ENCODE measurements at places on chromosomes 16 and 17.

- peak; percentile 70 for DNase-seq
Measured at GRCh38 chr17:1724869-1725641, 551 bp downstream of the WDR81 start.

DNA sequence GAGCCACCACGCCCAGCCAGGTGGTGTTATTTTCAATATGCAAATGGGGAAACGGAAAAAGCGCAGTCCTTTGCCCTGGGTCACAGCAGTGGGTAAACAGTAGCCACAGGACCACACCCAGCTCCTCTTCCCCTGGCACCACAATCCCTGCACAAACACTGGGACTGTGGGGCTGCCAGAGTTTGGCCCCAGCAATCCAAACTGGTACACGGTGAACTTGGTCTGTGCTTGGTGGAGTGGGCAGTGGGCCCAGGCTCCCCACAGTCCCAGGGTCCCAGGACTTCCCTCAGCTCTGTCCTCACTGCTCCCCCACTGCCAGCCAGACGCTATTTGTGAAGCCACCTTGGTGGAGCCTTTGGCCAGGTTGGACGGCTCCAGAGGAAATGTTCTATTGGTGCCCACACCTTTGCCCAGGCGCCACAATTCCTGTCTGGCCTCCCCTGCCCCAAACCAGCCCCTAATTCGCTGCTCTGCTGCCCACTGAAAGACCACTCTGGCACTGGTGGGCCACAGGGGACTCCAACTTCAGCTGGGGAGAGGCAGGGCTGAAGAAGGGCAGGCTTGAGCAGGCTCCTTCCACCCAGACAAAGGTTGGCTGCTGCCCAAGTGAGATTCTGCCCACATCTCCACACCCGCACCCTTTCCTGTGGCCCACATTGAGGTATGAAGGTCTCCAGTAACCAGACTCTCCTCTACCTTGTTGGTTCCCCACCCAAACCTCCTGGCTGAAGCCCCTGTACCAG lies 2.1 kb downstream of the CHAD start:
- DNase-seq: no peak

DNA sequence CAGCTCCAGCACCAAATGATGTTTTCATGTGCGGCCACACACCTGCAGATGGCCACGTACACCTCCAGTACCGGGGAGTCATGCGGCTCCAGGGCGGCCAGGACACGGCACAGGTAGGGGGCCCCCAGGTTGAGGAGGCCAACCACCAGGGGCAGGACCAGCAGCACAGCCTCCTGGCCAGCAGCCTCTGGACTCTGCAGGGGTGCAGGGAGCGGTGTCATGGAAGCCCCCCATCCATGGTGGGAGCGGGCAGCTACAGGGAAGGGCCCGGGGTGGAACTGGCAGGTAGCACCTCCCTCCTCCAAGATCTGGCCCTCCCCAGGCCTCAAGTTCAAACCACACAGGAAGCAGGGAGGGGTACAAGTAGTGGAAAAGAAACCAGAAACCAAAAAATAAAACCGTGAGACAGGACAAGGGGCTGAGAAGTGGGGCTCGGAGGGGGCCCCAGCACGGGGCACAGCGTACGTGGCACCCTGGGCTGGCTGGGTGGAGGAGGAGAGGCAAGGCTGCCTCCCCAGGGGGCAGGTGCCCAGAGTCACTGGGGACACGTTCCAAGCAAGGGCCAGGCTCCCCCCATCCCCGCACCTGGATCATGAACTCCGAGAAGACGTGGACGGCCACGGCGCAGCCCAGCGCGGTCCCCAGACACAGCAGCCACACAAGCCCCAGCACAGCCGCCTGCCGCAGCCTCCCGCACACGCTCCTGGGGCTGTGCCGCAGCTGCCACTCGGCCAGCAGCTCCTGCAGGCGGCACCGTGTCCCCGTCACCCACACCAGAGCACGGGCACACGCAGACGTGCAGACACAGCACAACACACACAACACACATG lies 7.4 kb downstream of the TMC6 start:
- no peak for DNase-seq

- DNase-seq: no peak
Measured at GRCh38 chr16:11619327-11619851, 32.7 kb upstream of the LITAF start.

DNA sequence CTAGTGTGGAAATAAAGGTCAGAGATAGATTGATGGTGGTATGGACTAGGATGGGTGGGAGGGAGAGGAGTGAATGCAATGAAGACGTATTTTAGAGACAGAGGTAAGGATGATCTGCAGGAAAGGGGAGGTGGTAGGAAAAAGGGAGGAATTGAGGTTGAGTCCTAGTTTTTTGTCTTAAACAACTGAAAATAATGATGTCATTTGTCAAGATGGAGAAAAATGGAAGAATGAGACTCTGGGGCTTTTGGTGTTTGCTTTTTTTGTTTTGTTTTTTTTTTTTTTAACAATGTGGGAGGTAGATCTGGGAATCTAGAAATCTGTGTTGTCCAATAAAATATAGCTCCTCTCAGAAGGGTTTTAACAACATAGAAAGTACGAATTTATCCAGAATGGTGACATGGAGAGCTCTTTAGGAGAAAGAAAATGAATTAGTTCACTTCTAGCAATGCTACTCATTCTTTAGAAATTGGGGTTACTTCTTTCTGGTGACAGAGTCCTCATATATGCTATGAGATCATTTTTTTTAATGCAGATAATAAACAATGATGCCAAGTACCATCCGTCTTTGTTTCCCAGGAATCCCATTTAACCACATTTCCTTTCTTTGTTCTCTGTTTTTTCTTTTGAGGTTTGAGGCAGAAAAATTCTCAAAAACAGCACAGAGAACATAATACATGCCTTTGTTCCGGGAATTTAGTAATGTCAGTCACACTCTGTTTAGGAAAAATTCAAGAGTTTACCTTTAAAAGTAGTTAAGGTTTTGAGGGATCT lies 225.3 kb upstream of the COX10 start:
- DNase-seq: no peak

DNA sequence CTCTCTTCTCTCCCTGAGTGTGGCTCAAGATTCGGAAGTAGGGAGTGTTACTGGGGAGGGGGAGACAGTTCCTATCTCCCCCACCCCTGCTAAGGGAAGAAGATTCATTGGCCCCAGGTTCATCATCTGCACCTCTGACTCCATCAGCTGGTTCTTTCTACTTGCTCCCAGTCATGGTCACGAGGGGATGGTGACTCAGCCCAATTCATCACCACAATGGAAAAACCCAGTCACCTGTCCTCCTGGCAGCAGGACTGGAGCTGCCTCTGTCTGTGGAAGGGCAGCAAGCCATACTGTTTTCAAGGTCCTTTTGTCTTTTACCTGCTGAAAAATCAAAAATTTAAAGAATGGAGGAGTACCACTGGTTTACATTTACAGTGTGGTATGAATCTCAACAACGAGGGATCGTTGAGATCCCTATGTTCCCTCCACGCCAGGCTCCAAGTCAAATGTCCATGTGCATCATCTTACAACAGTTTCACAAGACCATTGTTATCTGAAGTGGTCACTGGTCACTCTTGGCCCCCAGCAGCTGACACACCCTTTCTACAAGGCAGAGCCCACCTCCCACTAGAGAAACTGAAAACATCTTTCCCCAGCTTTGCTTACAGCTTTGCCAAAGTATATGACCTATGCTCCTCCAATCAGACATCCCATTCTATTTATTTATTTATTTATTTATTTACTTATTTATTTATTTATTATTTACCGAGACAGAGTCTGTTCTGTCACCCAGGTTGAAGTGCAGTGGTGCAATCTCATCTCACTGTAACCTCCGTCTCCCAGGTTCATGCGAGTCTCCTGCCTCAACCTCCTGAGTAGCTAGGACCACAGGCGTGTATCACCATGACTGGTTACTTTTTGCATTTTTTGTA lies 40.4 kb upstream of the NDRG4 start:
- no peak for DNase-seq

- DNase-seq: no peak
Measured at GRCh38 chr16:85724126-85724879, 26.6 kb downstream of the C16orf74 start.

DNA sequence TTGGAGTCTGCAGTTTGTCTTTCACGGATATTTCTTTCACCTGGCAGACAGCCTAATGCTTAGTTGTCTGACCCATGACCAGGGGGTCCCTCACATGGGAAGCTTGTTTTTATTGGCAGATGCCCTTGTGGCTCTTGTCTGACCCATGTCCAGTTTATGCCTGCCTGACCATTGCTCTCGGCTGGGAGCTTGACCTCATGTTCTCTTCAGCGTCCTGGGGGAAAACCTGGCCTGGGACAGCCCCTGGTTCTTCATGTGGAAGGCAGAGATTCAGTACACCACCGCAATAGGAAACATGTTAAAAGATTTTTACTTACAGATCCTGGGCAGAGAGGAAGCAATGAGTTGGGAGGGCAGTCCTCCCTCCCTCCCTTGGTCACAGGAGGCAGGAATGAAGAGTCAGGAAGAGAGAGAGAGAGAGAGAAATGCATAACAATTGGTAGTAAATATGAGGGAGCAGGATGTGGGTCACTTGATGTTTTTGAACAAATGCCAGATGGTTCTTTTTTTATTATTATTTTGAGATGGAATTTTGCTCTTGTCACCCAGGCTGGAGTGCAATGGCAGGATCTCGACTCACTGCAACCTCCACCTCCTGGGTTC lies 302.7 kb upstream of the MYOCD start:
- no peak for DNase-seq

Measured in iPS-NIHi11 (cell line).